ENCODE measurements at places on chromosomes 4 and X.

- no peak for DNase-seq
These were observed 41.9 kb downstream of the CNOT6L start for GRCh38 chr4:77777135-77777807.

GRCh38 chr4:56147371-56147770, 198.6 kb downstream of the CEP135 start:
- no peak for DNase-seq

GRCh38 chrX:135024526-135024925, 2.2 kb upstream of the RTL8B start:
- no peak for DNase-seq

- no peak for DNase-seq
These were observed 6.8 kb upstream of the OCIAD2 start for GRCh38 chr4:48913346-48913745.

GRCh38 chr4:174604198-174604597, 81.9 kb upstream of the HPGD start:
- peak; percentile 62 for DNase-seq

Measured in NCI-H345 (cell line).